Right lobe of liver (tissue), 6 donors: ENCODE measurements at places on chromosomes 16 and 17. TPM values are rescaled to one million over a fixed set of nuclear protein-coding genes. Genes with fewer than 3 reads are reported as not detected.

DNA sequence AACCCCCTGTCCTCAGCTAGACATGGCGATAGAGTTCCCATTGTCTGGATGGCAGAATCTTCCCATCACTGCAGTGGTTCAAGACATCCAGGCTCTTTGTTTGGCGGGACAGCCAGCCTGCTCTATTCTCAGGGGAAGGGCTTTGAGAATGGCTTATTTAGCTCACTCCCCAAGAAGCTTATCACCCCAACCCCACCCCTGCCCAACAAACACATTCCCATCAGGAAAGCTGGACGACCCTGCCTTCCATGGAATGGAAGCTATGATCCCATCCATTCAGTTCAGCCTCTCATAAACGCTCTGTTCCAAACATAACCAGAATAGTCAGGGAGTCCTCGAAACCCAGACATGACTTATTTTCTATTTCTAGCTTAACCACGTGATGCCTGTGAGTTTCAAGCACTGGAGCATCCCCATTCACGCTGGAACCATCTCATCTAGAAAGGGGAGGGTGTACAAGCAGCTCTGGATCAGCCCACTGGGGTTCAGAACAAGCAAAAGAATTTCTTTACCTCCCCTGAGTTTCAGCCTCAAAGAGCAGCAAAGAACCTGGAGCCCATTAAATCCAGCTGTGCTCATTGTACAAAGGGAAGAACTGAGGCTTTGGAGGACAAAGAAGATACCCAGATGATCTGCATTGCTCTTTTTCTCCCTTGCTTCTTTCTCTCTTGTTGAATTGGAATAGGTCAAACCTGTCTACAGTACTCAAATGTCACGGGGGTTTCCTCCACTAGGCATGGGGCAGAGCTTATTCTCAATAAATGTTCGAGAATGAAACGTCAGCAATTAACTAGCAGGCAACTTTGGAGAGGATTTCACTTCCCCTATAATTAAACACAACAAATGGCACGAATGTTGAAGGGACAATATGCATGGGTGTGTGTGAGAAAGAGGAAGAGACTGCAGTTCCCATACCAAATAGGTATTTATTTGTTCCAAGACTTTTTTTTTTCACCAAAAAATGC, 93.1 kb downstream of the XYLT1 start:
- no peak for DNase-seq

GRCh38 chr17:36529121-36529520, 5.5 kb downstream of the MYO19 start:
- no peak for DNase-seq

DNA sequence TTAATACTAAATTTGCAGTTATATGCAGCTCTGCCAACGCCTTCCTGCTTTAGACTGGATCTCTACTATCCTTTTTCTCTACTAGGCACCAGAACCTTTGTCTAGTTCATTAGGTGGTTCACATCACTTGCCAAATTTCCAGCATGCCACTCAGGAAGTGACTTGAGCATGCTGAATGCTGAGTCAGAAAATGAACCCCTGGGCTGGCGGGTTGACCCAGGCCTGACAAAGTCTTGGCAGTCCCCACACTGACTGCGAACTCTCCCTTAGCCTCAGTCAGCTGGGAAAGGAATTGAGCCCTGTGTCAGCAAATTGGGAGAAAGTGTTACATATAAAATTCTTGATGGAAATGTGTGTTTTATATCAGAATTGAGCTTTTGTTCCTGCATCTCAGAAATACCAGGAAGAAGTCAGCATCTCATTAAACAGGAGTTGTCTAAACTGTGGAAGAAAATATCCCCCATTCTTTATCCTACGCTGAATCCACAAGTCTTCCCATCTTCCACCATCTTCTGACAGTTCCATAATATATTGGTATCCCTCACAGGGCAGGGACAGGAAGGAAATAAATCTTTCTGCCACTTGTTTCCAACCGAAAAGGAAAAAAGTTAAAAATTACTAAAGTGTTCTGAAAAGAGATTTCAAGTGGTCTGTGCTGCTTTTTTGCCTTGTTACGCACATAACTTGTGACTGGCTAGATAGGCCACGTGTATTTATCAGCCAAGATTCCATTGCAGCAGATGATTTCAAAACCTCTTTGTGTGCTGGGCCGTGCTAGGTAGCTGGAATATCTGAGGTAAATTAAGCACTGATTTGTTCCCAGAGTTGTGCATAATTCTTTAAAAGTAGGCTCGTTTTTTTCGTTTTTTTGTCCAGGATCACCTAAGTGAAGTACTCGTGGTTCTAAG, 16.7 kb upstream of the SLC12A3 start:
- DNase-seq, result peak; percentile 51

DNA sequence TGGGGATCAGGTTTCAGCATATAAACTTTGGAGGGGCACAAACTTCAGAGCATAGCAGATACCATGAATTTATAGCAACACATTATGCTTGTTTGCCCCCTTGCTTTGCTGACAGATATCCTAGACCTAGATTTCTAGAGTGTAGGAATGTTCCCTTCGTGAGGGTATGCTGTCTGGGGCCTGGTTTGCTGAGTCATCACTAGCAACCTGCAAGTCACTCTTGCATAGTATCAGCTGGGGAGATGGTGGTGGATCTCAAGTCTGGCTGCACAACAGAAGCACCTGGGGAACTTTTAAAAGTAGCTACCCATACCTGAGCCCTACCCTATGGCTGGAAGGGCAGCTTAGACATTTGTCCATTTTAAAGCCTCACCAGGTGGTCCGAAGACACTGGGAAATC, 22.3 kb upstream of the HSBP1 start:
- no peak for DNase-seq

GRCh38 chr17:53924530-53925455, 102.1 kb downstream of the KIF2B start:
- no peak for DNase-seq

DNA sequence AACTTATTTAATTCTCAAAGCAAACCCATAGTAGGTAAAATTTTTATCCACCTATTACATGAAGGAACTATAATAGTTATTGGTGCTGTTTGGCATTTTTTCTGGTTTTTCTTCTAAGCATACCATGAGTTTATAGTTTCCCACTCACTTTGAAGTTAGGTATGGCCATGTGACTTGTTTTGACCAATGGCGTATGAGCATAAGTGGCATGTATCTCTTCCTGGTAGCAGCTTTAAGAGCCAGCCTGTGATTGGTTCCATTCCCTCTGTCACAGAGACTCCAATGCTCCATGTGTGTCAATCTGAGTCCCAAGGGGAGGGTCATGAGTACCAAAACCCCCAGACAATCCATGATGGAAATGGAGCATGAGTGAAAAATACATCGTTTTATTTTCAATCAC, 282.9 kb upstream of the N4BP1 start:
- no peak for DNase-seq

The CASKIN2 gene
- 9.0 TPM for total RNA-seq

GRCh38 chr17:70394473-70395232, 225.3 kb downstream of the KCNJ2 start:
- no peak for DNase-seq

DNA sequence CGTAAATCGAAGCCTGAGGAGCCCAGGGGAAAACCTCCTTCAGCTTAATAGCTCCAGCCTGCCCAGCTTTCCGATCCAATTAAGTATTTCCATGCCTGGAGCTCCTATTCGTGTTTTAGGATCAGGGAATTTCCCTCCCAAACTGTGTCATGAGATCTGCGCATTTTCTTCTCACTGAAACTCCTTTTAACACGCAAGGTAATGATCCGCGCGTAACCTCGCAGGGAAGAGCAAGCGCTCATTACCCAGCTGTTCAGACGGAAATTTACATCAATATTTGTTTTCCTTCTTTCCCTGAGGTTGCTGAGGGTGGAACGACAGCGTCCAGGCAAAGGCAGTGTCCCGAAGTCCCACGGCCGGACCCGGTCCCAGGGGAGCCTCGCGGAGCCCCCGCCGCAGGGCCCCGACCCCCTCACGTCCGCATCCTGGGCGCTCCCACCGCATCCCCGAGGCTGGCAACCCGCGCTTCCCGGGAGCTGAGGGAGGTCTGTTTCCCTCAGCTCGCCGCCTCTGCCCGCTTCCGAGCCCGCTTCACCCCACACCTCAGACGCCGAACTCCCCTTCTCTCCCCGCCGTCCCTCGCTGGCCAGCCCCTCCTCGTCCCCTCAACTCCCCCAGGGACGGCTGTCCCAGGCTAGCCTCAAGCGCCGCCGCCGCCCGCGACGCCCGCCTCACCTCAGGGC, 415 bp downstream of the ABCA5 start:
- no peak for DNase-seq

- no peak for DNase-seq
These were observed 454 bp downstream of the CCDC40 start for GRCh38 chr17:80036715-80037477.

The NPB gene
- total RNA-seq, result 0.44 TPM

The STX1B gene
- 4.5 TPM for total RNA-seq

DNA sequence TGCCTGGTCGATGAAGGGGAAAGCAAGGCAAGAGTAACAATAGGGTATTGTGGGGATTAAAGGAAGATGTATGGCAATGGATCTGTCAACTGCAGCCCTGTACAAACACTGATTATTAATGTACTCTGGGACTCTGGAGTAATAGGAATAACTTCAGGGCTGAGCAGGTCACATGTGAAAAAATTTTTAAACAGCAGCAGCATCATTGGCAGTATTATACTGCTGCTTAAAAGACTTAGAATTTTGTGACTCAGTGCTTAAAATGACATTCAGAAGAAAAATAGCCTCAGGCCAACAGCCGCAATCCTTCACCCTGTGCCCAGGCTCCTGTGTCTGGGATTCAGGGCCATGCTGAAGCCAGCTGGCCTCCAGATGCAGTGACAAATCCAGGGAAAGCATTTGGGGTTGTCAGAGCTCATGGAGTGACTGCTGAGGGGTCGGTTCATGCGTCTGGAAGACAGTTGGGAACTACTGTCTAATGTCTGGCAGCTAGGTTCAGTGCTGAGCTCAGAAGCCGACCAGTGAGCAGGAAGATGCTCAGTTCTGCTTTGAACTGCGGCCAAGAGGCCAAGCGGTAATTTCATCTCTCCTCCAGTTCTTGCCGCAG, 22.2 kb downstream of the TEX2 start:
- DNase-seq, result peak; percentile 31

- DNase-seq, result no peak
These were observed 177.3 kb downstream of the CPPED1 start for GRCh38 chr16:12626411-12626810.

DNA sequence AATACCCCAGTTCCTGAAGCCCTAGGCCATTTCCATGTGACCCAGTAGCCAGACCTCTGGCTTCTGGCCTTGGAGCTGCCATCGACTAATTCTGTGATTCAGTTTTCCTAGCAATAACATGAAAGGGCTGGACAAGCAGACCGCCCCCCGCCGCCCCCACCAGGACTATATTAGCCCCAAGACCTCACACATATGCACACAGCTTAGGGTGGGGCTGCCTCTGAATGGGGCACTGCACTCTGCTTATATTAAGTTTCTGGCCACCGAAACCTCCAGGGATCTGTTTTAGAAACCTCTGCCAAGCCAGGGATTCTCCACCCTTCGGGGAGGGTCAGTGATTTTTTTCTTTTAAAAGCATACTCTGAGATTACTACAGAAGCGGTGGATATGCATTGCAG, 2.3 kb downstream of the RAB11FIP4 start:
- no peak for DNase-seq

DNA sequence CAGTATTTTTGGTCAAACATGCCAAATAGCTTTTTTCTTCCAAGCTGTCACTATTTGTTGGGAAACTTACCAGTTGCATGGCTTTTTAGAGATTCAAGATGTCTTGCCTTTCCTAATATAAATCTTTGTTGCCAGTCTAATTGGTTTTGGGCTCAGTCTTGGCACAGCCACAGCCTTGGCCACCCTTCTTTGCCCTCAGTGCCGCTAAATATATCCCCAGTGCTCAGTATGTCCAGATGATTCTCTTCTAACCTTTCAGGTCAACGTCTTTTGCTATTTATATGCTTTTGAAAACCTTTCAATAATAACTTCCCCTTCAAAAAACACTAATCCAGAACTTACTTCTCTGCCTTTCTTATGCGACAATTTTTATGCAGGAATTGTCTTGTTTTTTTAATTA, 483.1 kb upstream of the ZFHX3 start:
- DNase-seq, result no peak

The PROCA1 gene
- total RNA-seq, result 0.97 TPM

GRCh38 chr16:6483469-6484033, 849.1 kb upstream of the RBFOX1 start:
- DNase-seq, result no peak

DNA sequence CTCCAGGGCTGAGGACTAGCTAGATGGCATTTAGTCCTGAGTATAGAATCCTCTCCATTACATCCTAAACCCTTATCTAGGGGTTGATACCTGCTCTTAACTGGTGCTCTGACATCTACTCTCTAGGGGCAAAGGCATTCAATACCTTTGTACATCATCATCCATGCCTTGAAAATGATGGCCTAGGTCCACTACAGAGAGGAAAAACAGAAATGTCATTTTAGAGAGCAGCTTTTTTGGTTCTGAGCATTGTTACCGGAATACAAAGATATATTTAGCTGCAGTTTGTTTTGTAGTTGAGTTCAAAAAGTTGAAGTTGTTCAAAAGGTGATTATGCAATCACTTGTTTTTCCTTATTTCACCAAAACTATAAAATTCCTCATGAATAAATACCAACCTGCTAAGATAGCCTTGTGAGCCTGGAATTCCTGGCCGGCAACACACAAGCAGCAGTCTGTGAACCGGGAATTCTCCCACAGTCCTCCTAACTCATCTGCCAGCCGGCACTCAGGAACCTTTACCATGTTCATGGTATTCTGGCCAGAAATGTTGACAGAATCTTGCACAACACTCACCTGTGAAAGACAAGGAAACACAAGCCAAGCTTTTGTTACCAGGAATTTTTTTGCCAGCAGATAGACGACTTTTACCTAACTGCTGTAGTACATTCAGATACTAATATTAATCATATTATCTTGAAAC, 35.4 kb downstream of the NXPH3 start:
- peak; percentile 77 for DNase-seq

The FAM117A gene
- 6.2 TPM for total RNA-seq

DNA sequence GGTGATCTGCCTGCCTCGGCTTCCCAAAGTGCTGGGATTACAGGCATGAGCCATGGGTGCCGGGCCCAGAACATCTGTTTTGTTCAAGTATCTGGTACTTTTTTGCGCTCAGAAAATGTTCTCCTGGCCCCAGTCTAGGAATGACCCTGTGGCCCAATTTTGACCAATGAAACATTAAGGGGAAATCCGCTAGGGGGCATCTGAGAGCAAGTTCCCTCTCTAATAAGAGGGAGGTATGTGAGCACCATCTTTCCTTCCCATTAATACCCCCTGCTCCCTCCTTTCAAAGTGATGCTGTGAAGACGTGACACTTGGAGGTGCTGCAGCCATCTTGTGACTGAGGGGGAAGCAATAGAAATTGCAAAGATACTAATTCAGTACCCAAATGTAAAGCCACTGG, 16.5 kb upstream of the CLEC3A start:
- no peak for DNase-seq

GRCh38 chr16:106623-107324, 28.7 kb downstream of the MPG start:
- no peak for DNase-seq

GRCh38 chr17:79930062-79930876, 91.0 kb upstream of the CBX4 start:
- DNase-seq, result no peak

The KCNAB3 gene
- 1.3 TPM for total RNA-seq

GRCh38 chr16:76835339-76835738, 355.7 kb upstream of the MON1B start:
- no peak for DNase-seq

The RCVRN gene
- total RNA-seq, result not detected

GRCh38 chr17:6213859-6214258, 143.7 kb downstream of the WSCD1 start:
- DNase-seq, result no peak

The VTN gene
- 3,450 TPM for total RNA-seq

The CD68 gene
- total RNA-seq, result 48.5 TPM
